Right lung (tissue), 10 donors: ENCODE measurements at places on chromosomes 7 and 10. TPM values are rescaled to one million over a fixed set of nuclear protein-coding genes. Genes with fewer than 3 reads are reported as not detected.

DNA sequence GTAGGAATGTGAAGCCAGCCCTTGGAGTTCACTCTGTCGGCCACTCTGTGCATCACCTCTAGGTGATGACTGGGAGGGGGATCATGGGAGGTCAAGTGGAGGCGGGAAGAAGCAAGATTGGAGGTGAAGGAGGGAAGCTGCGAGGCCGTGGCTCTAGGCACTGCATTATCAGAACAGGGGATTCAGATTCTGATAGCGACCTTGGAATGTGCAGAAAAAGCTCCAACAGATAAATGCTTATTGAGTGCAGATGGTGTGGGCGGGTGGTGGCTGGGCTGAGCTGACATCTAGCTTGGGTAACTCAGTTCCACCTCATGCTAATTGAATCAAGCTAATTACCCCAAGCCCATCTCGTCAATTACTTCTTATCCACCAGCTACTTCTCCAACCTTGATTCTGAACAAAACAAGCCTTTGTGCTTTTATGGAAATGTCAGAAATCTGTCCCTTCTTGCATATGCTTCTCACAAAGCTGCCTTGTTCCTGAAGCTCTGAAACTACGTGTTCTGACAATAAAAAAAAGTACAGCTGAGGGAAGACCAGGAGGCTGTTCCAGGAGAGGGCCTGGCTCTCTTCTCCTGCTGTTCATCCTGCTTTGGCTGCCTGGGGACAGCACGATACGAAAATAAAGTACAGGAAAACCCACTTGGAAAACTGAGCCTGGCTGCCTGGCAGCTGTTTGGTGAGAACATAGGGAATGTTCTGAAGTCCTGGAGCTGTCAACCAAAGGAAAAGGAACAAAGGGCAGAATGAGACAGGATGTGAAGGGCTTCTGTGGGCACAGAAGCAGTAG lies 27.5 kb downstream of the STRA8 start:
- DNase-seq = peak; percentile 58

DNA sequence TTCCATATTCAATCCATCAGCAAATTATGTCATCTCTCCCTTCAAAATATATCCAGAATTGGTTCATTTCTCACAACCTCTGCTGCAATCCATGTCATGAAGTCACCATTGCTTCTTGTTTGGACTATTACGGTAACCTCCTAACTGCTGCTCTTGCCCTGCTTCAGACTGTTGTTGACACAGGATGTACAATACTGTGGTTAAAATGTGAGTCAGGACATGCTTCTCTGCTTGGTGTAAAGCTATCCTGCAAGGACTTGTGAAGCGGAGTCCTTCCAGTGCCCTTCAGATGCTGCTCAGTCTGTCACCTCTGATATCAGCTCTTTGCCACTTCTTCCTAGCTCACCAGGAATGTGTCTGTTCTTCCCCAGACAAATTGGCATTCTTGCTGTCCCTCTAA lies 10.4 kb upstream of the NXPH1 start:
- DNase-seq = no peak

GRCh38 chr10:14134275-14134674 lies 196.4 kb downstream of the FRMD4A start:
- DNase-seq = no peak

GRCh38 chr7:42833411-42833810 lies 78.5 kb downstream of the C7orf25 start:
- no peak for DNase-seq

Gene STAG3
- polyA plus RNA-seq = 18.5 TPM
